ENCODE measurements at places on chromosomes 3 and 15. TPM values are rescaled to one million over a fixed set of nuclear protein-coding genes. Genes with fewer than 3 reads are reported as not detected.
A peak's percentile ranks its signal among the peaks of the same experiment; 100 is the strongest.

- no peak for DNase-seq
- no peaks in the 10 kb centered on the region for H3K4me1 ChIP-seq
- H3K4me3 ChIP-seq: no peak overlapping the region
- no peak overlapping the region for H3K27ac ChIP-seq
- H3K36me3 ChIP-seq: peaks cover 37% of the 10 kb centered on the region
- H3K27me3 ChIP-seq: no peaks in the 10 kb centered on the region
These were observed 58.1 kb downstream of the NGLY1 start for GRCh38 chr3:25724948-25725645.

GRCh38 chr15:90497376-90497775 is 32.3 kb upstream of the CRTC3 start:
- H3K27me3 ChIP-seq: no peaks in the 10 kb centered on the region
- H3K4me1 ChIP-seq: no peaks in the 10 kb centered on the region
- DNase-seq: no peak

DNA sequence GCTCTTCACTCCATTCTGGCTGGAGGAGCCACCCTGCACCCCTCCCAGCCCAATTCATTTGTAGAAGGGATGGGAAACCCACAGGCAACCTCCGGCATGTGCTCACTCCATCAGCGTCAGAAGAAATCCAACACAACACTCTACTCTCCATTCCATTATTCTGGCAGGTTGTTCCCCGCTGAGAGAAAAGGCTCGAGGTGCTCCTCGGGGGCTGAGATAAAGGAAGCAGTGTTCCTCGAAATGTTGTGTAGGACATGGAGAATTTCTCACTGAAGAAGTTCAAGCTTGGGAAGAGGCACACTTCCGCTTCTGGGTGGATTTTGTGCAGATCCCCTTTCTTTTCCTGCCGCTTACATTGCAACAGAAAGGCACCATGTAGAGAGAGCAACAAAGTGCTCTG is 355.0 kb upstream of the CFAP20DC start:
- no peaks in the 10 kb centered on the region for H3K4me1 ChIP-seq
- no peak overlapping the region for H3K27ac ChIP-seq
- no peak for DNase-seq
- no peak overlapping the region for H3K4me3 ChIP-seq
- H3K36me3 ChIP-seq: no peaks in the 10 kb centered on the region

DNA sequence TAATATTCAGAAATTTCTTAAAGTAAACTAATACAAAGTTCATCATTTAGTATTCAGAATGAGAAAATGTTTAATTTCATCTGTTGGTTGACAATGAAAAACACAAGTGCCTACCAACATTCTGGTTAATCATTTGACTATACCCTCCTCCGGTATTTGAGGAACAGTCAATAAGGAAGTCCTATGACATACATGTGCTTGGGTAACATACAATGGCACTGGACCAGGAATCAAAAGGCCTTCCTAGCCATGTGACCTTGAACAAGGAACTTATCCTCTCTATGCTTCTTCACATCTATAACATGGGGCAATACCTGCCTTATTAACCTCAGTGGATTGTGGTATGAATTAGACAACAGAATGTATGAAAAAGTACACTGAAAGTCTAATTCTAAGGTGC is 65.8 kb downstream of the ZNF280D start:
- peaks cover 74% of the 10 kb centered on the region for H3K36me3 ChIP-seq
- no peak overlapping the region for H3K4me3 ChIP-seq
- no peak overlapping the region for H3K27ac ChIP-seq
- H3K27me3 ChIP-seq: no peaks in the 10 kb centered on the region
- H3K4me1 ChIP-seq: no peaks in the 10 kb centered on the region
- no peak for DNase-seq

DNA sequence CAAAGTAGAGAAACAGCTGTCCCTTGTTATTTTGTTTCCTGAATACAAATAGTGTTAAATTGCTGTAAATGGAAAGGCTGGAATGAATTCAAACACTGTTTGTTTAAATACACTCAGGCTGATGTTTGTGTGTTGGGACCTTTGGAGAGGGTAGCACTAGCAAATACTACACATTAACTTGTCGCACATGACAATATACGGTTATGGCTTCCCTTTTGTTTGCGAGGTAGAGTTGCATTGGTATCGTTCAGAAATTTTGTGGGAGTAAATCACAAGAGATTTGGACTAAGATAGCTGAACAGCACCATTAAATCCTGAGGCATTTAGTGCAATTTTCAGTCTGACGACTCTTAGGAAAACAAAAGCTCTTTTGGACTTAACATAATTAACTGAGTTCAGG is 213.0 kb upstream of the ROBO2 start:
- no peaks in the 10 kb centered on the region for H3K36me3 ChIP-seq
- H3K27me3 ChIP-seq: no peaks in the 10 kb centered on the region
- no peak overlapping the region for H3K27ac ChIP-seq

DNA sequence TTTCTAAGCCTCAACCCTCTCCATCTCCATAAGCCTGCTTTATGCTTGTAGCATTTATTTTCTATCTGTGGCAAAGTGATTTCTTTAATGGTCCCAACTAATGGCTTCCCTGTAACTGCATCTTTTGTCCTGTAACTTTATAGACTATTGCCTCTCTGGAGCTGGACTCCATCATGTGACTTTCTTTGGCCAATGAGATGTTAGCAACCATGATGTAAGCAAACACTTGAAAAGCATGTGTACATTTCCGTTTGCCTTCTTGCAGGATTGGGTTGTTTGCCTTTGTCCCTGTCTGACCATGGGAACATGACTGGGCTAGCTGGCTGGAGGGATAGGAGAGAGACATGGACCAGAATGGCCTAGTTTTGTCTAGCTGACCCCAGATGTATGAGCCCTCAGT is 106.0 kb upstream of the LRIG1 start:
- no peaks in the 10 kb centered on the region for H3K36me3 ChIP-seq
- no peak for DNase-seq
- H3K4me1 ChIP-seq: no peaks in the 10 kb centered on the region
- no peak overlapping the region for H3K27ac ChIP-seq
- no peak overlapping the region for H3K4me3 ChIP-seq
- H3K27me3 ChIP-seq: no peaks in the 10 kb centered on the region

GRCh38 chr3:13018561-13019242 is 54.5 kb downstream of the IQSEC1 start:
- H3K4me1 ChIP-seq: peaks cover 33% of the 10 kb centered on the region
- H3K36me3 ChIP-seq: no peaks in the 10 kb centered on the region
- H3K27me3 ChIP-seq: no peaks in the 10 kb centered on the region
- H3K4me3 ChIP-seq: no peak overlapping the region
- no peak for DNase-seq
- H3K27ac ChIP-seq: no peak overlapping the region

DNA sequence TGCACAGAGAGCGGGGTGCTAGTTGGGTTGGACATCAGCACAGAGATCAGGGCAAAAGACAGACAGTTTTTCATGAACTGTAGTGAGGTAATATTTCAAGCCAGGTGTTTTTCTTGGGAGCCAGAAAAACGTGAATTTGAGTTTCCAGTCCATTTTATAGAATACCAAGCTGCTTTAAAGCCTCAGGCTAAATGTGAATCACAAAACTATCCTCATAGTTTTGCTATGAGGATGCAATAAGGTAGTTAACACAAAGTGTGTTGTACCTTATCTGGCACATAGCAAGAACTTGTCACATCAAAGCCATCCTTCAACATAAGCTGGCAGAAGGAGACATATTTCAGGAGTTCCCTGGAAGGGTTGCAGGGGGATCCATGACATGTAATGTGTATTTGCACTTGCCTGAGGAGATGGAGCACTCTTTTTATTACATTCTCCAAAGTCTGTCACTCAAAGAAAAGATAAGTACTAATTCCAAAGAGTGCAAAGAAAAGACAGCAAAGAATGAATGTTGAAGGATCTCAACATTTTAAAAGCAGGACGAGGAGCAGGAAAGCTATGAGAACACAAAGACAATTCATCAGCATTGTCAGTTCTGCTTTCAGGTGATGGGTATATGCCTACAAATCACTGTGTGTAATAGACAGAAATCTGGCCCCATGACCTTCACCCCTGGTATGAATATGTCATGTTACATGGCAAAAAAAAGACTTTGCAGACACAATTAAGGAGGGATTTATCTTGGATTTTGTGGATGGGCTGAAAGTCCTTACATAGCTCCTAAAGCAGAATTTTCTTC is 1046.4 kb downstream of the NTRK3 start:
- no peak overlapping the region for H3K27ac ChIP-seq
- no peaks in the 10 kb centered on the region for H3K4me1 ChIP-seq
- no peak overlapping the region for H3K4me3 ChIP-seq
- H3K27me3 ChIP-seq: no peaks in the 10 kb centered on the region

- no peak overlapping the region for H3K27ac ChIP-seq
- no peak for DNase-seq
- H3K4me1 ChIP-seq: peaks cover 8% of the 10 kb centered on the region
- no peak overlapping the region for H3K4me3 ChIP-seq
- H3K27me3 ChIP-seq: no peaks in the 10 kb centered on the region
- no peaks in the 10 kb centered on the region for H3K36me3 ChIP-seq
These were observed 59.2 kb upstream of the RAB6B start for GRCh38 chr3:133954717-133955360.

- H3K27me3 ChIP-seq: no peaks in the 10 kb centered on the region
- H3K27ac ChIP-seq: no peak overlapping the region
- H3K4me1 ChIP-seq: peaks cover 4% of the 10 kb centered on the region
- no peak for DNase-seq
These were observed 42.2 kb downstream of the ZBTB11 start for GRCh38 chr3:101634591-101635196.

DNA sequence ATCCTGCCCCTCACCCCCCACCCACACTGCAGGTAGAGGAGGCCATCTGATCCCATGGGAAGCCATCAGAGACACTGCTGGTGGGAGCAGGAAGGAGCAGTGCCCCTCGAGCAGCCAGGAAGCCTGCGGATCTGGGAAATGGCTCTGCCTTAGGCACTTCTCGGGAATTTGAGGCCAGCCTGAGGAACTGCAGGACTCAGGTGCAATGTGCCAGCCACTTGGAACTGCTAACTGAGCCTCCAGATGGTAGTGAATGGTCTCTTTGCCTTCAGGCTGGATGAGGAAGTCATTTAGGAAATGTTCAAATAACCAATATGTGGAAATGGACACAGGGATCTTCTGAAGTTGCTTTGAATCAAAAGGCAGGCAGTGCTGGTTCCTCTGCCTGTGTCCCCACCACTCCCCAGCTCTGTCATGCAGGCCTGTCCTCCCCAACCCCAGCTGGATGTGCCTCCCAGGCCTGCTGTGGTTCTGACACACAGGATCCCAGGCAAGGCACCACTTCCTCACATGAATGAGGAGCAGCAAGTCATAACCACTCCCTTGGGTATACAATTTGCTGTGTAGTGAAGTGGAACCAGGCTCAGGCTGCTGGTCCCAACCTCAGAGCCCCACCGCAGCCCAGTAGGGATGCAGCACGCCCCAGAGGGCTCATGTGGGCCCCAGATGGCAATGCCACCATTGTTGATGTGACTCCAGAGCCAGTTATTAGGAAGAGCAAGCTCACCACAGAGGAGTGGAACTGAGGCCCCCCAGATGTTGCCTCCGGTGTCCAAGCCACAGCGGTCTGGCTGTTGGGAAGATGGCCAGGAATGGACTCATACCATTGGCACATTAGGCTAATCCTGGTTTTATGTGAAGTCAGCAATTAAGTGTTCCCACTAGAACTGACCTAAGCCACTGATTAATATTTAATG is 46.5 kb upstream of the LIMD1 start:
- no peaks in the 10 kb centered on the region for H3K36me3 ChIP-seq
- no peaks in the 10 kb centered on the region for H3K27me3 ChIP-seq
- no peak overlapping the region for H3K4me3 ChIP-seq
- no peak for DNase-seq

DNA sequence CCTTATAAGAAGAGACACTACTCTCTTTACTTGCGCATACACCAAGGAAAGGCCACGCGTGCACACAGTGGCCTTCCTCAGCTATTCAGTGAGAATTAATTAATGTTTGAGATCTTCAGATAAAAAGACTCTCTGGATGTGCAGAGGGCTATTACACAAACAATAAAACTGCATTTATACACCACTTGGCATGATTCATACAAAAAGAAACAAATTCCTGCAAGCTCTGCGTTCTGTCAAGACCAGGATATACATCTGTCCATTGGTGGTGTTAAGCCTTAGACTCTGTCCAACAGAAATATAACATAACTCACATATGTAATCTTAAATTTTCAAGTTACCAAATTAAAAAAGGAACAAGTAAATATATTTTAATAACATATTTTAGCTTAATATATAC is 55.2 kb upstream of the TSC22D2 start:
- H3K27me3 ChIP-seq: no peaks in the 10 kb centered on the region
- H3K36me3 ChIP-seq: no peaks in the 10 kb centered on the region
- H3K27ac ChIP-seq: no peak overlapping the region
- no peak for DNase-seq

DNA sequence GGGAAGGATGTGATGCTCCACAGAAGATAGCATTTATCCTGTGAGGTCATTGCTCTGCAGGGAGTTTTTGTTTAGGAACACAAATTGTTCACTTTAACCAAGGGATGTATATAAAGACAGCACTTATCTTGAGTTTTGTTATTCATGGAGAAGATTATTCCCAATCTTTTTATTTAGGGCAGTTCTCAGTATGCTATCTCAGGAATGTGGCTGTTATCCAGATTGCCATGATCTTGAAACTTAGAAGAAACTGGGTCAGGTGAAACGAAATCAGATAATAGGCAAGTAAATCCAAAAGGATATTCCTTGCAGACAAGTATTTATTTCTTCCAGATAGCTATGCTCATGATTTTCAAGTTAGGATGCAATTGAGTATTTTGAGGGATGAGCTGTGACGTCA is 19.3 kb upstream of the TMEM42 start:
- H3K4me1 ChIP-seq: no peaks in the 10 kb centered on the region
- no peak overlapping the region for H3K27ac ChIP-seq
- DNase-seq: no peak
- H3K36me3 ChIP-seq: no peaks in the 10 kb centered on the region
- H3K27me3 ChIP-seq: no peaks in the 10 kb centered on the region
- H3K4me3 ChIP-seq: no peak overlapping the region

GRCh38 chr15:77525907-77526594 is 105.4 kb downstream of the HMG20A start:
- no peaks in the 10 kb centered on the region for H3K36me3 ChIP-seq
- H3K27me3 ChIP-seq: no peaks in the 10 kb centered on the region
- H3K4me1 ChIP-seq: peaks cover 5% of the 10 kb centered on the region
- H3K27ac ChIP-seq: peak overlapping the region; percentile 17
- no peak overlapping the region for H3K4me3 ChIP-seq
- DNase-seq: peak; percentile 32

CHRNB4 gene
- not detected for total RNA-seq

FBXO40 gene
- 0.09 TPM for total RNA-seq

GOLGA6B gene
- total RNA-seq: not detected

FETUB gene
- not detected for total RNA-seq

CIAO2A gene
- total RNA-seq: 54.9 TPM

FOXB1 gene
- total RNA-seq: not detected

GRK7 gene
- total RNA-seq: 0.12 TPM

AVEN gene
- total RNA-seq: 11.5 TPM

HRH1 gene
- 12.0 TPM for total RNA-seq

KNG1 gene
- 0.14 TPM for total RNA-seq

SCN11A gene
- 0.14 TPM for total RNA-seq

NDN gene
- total RNA-seq: 30.7 TPM

SCN5A gene
- total RNA-seq: 0.58 TPM

MAP6D1 gene
- total RNA-seq: 1.2 TPM
